ENCODE measurements at places on chromosomes 4 and X.

DNA sequence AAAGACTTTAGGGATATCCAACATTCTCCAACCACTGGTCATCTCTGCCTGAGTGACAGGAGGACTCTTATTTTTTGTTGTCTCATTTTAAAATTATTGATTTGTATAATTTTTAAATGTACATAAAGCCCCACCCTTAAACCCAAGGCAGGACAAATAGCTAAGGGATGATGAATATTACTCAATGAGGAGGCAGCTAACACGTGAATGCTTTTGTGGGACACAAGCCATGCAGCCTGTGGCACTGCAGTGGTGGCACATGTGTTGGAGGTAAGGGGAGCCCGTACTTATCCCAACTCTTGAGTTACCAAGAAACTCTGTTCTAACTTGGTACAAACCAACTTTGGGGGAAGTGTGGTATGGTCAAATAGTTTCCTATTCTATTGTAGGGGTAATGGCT, 19.5 kb downstream of the MID1IP1 start:
- no peak for DNase-seq

DNA sequence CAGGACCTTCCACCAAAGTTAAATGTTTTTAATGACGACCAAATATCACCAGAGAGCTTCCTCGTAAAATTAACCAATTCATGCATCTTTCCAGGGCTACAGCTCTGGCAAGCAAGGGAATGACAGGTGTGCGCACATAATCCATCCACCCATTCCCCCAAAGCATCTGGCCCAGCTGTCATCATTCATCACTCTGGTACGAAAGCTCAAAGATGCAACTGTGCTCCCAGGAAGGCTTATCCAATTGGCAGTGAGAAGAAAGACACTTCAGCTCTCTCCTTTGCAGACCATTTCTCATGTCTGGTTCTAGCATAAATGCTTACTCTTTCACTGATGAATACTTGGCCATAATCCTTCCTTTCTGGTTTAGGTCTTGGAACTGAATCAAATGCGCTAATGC, 139.2 kb downstream of the NSUN7 start:
- DNase-seq: no peak

- no peak for DNase-seq
Observed at GRCh38 chrX:74318672-74319071, 14.7 kb downstream of the ZCCHC13 start.

DNA sequence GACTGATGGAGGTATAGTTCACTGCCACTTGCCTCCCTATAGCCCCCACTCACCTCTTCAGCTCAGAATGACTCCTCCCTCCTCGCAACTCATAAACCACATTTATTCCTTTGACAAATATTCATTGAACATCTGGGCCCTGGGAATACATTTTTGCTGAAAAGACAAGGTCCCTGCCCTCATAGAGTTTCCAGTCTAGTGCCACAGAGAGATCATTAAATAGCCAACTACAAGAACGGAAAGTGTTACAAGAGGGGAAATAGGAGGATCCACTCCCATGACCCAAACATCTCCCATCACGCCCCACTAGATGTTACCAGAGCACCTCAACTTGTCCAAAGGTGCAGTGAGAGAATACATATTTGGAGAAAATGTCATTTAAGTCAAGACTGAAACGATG, 3.2 kb upstream of the KLF3 start:
- DNase-seq: no peak

DNA sequence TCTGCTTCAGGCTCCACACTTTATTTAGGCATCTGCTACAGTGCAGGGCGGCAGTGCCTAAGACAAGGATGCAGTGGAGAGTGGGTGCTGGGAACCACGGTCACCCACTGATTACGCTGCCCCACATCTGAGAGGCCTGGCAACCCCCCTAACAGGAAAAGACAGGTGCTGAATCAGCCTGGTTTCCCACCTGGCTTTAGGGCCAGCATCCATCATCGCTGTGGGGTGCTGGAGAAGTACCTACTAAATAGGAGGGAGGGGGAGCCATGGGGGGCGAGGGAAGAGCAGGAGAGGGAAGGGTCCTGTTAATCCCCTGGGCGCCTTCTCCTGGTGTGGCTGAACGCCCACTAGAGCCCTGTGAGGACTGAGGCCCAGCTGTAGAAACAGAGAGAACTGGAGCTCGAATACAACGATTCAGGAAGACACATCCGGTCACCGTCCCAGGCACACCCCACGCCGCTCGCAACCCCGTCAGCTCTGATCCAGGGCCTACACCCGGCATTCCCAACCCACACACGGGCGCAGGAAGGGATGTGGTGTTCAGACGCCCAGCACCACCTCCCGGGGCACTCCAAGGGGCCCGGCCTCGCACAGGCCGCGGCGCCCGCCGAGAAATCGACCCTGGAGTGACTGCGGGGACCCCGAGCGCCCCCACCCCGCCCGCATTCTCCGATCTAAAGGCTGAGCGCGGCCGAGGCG, 554 bp downstream of the DCTD start:
- peak; percentile 3 for DNase-seq

DNA sequence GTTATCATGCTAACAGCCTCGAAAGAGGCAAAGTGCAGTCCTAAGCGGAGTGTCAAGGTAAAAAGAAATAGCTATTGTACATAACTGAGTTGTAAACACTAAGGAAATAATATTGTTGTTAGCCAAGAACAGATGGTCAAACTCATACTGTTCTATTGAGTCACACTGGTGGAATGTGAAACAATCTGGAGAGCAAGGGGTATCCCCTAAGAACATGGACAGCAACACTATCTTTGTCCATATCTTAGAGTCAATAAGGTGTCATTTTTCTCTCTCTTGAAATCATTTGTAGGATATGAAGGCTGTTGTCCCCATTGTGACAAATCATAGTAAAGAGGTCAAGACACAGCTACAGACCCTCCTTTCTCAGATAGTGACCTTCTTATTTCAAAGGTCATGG, 4.5 kb upstream of the PDGFC start:
- no peak for DNase-seq

GRCh38 chr4:83040269-83040668, 5.3 kb downstream of the COPS4 start:
- no peak for DNase-seq

- peak; percentile 15 for DNase-seq
Observed at GRCh38 chr4:127632420-127633403, at the start of gene INTU. Gene INTU, plus strand, starts transcription at chr4:127632957. Its CDS starts 78 bp downstream, at chr4:127633035.

DNA sequence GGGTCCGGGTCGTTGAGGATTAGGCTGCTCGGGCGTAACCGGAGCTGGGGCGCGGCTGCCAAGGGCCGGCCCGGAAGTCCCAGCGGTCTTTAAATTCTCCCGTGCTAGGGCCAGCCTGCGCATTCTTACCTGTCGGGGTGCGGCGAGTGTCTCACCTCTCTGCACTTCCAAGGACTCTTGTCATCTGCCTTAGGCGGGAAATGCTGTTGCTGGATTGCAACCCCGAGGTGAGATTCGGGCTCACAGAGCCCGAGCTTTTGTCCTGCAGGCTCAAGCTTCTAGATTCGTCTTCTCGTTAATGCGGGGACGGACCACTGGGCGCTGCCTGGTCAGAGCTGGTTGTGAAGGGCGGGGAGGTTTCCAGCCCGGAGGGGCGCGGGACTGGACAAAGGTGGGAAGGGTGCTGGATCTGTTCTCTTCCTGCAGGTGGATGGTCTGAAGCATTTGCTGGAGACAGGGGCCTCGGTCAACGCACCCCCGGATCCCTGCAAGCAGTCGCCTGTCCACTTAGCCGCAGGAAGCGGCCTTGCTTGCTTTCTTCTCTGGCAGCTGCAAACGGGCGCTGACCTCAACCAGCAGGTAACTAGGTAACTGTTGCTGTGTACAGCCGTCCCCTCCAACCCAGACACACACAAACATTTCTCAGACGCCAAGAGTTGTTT, at the start of gene ANKRD37:
Gene ANKRD37 (plus strand): TSS at position 118 of the 662 bp plus-strand sequence. CDS start 83 bp downstream, at position 201.
- DNase-seq: no peak

DNA sequence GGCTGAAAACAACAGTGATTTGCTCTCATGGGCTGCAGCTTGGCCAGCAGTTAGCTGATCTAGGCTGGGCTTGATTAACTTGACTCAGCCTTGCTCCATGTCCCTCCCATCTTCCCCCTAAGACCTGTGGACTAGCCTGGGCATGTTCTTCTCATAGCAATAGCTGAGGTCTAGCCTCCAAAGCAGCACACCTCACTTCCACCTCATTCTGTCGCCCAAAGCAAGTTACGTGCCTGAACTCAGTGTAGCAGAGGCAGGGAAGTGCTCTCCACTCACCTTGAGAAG, 62.2 kb downstream of the EVC start:
- DNase-seq: no peak

DNA sequence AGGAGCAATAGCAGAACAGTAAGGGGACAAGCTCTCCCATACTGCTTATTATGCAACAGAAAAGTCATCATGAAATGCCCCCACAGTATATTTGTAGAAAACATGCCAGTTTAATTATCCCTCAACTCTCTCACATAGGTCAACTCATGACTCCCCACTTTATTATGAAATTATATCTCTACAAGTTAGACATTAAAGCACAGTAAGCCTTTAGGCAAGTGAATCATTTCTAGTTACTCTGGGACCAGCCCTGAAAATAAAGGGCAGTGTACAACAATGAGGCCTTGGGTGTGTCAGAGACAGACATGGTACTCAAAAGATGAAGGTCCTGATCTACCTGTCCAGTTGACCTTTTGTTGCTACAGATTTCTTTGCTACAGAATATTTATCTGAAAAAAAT, 191.9 kb downstream of the FBXW7 start:
- DNase-seq: no peak

- DNase-seq: no peak
Observed at GRCh38 chr4:175351473-175351872, 433.3 kb downstream of the ADAM29 start.

DNA sequence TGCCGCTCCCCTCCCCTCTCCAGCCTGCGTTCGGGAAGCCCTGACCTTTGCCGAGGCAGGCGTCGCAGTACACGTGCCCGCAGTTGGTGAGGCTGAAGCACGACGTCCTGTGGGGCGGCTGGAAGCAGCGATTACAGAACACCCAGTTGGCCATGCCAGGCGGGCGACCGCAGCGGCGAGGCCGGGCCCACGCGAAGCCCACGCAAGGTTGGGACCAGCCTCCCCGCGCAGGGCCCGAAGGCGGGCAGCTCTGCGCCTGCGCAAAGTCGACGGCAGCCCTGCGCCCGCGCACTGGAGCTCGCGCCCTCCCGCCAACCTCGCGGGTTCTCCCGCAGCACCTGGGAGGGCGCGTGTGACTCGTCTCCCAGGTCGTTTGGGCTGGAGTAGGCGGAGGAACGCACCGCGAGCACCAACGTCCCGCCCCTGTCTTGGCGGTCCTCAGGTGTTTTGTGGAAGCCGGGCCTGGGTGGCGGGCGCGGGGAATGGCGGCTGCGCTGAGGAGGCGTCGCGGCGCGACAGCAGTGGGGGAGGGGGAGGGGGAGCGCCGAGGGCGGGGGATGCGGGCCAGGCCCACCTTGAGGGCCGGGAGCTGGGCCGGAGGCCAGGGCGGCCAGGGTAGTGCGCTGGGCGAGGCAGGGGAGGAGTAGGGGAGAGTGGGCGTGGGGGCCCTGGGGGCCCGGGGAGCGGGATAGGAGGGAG, at the start of gene RNF212:
Gene RNF212 (minus strand): TSS at position 254 of the 699 bp plus-strand sequence. CDS start 100 bp downstream, at position 154.
- DNase-seq: peak; percentile 32

DNA sequence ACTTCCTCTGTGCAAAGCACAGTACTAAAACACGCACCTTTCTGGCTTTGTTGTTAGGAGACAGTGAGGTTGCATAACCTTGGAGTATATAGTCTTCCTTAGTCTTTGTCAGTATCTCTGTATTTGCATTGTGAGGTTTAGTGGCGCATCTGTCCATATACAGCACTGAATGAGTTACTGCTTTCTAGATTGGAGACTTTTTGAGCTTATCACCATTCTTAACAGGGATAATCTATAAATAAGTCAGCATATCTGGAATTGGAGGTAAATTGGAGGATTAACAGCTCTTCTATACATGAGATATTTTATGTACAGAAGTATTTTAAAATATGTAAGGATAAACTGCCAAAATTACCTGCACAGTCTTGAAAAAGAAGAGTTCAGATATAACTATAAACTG, 4.3 kb downstream of the FHDC1 start:
- DNase-seq: no peak

- DNase-seq: no peak
Observed at GRCh38 chr4:1751919-1752283, 30.6 kb downstream of the TACC3 start.

- no peak for DNase-seq
Observed at GRCh38 chr4:47213971-47214370, 182.6 kb downstream of the GABRB1 start.

DNA sequence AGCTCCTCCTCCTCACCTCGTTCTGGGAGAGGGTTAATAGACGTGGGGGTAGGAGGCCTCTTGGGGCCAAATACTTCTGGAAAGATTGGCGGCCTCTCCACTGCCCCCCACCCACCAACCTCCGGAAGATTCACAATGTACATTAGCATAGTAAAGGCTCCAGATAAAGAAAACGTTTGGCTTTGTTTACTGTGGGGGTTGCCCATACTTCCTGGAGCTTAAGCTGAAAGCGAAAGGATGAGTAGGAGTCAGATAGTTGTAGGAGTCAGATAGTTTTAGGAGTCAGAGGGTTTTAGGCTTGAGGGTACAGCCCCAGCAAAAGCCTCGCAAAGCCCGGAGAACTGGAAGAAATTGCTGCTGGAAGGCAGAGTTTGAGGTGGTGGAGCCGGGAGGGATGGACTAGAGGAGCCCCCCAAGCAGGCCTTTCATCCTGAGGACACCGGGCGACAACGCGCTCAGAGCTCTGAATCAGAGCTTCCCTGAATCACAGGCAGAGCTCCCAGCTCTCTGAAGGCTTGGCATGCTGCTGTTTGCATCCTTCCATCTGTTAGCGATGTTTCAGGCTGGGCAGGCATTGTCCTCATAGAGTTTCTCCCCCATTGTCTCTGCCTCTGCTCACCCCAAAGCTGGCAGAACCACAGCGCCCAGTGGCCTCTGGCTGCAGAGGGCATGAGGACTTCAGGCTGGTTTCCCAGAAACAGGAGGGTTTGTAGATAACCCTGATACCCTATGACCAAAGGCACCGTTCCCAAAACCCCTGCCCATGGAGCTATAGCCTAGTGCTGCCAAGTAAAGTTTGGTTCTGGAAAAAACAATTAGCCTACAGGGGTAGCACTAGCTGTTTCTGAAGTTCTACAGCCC, 280.7 kb downstream of the BCOR start:
- no peak for DNase-seq

- DNase-seq: no peak
Observed at GRCh38 chr4:1834047-1834775, 21.7 kb downstream of the LETM1 start.

DNA sequence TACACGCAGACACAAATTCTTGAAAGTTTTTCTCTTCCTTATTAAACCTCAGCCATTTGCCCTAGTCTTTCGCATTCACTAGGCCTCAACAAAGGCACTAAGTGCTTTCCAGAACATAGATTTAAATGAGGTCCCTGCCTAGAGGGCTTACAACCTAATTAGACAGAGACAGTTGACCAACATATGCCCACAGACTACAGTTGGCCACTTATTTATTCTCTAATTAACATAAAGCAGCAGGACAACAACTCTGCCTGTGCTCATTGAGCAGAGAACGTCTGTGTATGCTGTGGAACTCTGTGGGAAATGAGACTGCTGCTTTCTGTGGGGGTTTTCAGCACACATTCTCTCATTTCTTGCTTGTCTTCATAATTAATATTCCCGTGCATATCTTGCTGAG, 303.0 kb upstream of the TACR3 start:
- no peak for DNase-seq

- peak; percentile 11 for DNase-seq
Observed at GRCh38 chr4:38242822-38243387, 282.7 kb downstream of the PTTG2 start.

- DNase-seq: peak; percentile 73
Observed at GRCh38 chrX:64975989-64976672, at the start of gene ZC4H2. Gene ZC4H2, minus strand, starts transcription at chrX:64976450. Its CDS starts 73 bp downstream, at chrX:64976377.

Data from CD4-positive, alpha-beta T cell treated with Interleukin-4 for 4 hours (primary cell).